Caki2 (cell line): ENCODE measurements at places on chromosomes 2 and 18.

DNA sequence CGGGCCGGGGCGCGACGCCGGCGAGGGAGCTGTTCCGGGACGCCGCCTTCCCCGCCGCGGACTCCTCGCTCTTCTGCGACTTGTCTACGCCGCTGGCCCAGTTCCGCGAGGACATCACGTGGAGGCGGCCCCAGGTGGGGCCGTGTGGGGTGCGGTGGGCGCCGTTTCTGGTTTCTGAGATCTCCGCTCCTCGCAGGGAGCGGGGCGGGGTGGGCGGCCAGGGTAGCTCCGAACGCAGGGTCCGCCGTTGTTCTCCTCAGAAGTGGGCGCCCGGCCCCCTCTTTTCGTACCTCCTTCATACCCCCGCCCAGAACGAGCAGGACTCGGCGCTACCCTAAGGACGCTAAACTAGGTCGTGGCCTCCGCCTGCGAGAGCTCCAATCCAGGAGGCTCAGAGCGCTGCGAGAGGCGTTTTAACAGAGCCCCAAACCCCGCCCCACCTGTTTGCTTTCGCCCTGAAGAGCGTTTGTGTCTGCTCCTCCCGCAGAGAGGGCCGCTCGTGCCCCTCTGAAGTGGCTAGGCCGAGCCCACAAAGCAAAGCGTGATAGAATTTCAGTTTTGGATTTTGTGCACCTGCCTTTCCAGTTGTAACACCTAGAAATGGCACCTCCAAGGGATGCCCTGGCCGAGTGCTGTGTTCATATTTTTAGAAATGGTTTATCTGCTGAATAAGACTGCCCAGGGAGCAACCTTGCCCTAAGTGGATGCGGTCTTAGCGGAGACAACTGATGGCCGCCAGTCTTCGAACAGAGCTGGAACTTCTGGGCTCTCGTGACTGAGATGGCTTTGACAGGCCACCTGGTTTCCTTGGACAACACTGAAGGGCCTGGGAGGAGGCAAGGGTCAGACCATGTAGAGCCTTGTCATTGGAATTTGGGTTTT lies 626 bp downstream of the CAPN10 start:
- DNase-seq: no peak

DNA sequence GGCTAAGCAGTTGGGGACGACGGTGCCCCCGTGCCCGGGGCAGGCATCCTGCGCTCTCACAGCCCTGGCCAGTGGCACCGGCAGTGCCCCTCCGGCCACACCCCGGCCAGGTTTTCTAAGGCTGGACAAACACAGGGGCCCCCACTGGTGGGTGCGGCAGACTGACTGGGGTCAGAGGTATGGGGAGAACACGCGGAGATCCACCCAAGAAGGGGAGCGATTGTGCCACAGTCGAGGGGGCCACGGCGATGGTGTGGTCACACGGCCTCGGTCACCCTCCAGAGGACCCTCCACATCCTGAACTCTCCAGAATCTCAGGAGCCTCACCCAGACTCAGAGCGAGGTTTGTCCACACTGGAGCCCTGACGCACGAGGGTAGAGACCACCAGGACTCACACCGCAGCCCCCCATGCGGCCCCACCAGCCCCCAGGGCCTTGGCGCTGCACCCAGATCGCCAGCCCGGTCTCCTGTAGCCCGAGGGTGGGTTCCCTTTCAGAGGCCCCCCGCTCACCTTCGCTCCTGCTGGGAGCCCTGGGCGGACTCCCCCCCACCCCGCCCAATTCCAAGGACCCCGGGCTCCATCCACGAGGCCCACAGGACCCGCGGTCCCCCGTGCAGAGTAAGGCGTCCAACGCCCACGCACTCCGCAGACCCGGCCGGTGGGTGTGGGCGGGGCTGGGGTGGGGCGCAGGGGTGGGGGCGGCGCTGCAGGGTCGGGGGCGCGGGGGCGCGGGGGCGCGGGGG lies 15.2 kb downstream of the PDCD1 start:
- no peak for DNase-seq

DNA sequence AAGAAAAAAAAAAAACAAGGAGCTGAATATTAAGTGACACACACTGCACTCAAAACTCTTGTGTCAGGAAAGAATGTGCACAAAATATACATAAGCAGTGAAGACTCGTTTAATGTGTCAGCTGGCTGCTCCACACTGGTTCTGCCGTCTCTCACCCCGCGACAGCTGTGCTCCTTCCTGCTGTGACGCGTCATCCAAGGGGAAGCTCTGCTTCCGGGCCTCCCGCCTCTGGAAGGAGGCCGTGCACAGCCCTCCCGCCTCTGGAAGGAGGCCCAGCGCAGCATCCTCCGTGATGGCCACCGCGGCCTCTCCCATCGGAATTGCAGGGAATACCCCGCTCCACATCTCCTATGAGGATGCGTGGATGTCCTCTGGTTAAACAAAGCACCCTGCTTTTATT lies 151.0 kb downstream of the HDAC4 start:
- DNase-seq: no peak

DNA sequence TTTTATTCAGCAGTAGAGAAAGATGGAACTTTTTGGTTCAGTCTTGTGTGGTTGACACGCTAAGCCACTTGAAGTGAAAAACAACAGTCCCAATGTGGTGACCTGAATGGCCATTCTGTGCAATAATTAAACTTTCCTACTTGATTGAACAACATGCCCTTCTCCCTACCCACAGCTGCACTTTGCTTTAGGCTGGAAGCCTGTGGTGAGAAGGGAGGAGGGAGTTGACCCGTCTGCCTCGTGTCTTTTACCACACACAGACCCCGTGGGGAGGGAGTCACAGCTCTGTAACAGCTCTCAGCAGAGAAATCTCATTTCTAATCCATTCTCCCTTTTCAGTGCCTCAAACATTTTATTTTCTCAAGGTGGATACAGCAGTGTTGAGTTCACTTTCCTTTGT lies 138.2 kb upstream of the PKDCC start:
- no peak for DNase-seq

GRCh38 chr2:37740164-37740739 lies 68.8 kb upstream of the CDC42EP3 start:
- no peak for DNase-seq

- peak; percentile 31 for DNase-seq
Observed at GRCh38 chr18:57624988-57625387, 3.4 kb upstream of the NARS1 start.

DNA sequence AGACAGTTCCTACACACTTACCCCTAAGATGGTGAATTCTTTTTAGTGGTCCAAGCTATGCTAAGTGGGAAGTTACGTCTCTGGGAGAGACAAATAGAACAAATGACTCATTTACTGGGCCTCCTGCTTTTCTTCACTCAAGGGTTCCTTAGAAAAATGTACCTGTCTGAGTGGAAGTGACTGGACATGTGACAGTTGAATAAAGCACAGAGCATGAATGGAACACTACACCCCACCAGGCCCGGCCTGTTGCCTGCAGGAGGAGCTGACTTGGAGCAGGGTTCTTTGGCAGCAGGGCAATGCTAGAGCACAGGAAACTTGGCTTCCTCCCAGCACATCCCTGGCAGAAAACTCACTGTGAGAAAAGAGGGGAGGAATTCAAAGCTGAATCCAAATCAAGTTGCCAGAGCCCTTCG lies 451.0 kb upstream of the SETBP1 start:
- no peak for DNase-seq

GRCh38 chr2:222797871-222798270 lies 63.0 kb upstream of the ACSL3 start:
- DNase-seq: no peak

DNA sequence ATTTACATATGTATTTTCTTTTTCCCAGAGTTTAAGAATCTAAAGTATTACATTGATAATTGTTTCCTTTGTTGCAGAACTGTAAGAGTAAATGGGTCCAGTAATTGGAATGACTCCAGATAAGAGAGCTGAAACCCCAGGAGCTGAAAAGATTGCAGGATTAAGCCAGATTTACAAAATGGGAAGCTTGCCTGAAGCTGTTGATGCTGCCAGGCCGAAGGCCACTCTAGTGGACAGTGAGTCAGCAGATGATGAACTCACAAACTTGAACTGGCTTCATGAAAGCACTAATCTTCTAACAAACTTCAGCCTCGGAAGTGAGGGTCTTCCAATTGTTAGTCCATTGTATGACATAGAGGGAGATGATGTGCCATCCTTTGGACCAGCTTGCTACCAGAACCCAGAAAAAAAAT lies 183.8 kb upstream of the STON1 start:
- peak; percentile 59 for DNase-seq

DNA sequence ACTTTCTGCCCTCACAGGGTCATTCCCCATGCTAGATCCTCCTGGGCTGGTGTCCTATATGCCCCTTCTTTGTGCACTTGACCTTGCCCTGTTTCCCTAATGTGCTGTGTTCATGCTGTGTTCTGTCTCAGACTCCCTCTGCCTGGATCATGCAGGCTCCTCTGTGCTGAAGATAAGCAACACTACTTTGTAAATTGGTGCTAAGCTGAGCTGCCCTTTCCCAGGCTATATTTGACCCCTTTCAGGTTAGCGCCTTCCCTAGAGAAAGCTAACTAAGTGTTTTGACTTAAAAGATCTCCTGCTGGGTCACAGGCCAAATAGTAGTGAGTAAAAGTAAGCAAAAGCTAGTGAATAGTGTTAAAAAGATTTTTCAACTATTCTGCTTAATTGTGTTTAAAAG lies 257.2 kb upstream of the RGPD4 start:
- no peak for DNase-seq

DNA sequence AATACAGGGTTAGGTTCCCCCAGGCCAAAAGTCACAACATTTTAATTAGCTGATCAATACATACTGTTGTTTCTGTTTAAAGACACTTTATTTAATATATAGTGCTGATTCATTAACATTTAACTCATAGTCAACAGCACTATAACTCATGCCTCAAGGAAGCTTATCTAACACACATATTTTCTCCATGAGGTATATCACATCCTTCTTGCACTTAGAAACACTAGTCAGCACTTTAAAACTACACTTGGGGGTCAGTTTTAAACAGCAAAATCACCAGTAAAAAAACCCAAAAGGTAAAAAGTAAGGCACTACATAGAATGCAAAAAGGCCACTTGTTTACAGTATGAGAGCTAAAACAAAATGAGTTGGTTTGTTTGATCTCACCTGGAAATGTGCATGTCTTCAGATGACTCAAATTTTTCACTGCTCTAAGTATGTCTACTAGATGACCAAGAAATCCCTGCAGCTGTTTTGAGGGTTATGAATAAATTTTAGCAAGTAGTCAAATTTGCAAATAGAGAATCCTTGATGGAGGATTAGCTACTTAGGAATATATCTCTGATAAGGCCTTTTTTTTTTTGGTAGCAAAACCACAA lies 54.1 kb upstream of the EPB41L5 start:
- no peak for DNase-seq
